Heart left ventricle (tissue), 16 donors: ENCODE measurements at places on chromosomes 4 and X. TPM values are rescaled to one million over a fixed set of nuclear protein-coding genes. Genes with fewer than 3 reads are reported as not detected.

DNA sequence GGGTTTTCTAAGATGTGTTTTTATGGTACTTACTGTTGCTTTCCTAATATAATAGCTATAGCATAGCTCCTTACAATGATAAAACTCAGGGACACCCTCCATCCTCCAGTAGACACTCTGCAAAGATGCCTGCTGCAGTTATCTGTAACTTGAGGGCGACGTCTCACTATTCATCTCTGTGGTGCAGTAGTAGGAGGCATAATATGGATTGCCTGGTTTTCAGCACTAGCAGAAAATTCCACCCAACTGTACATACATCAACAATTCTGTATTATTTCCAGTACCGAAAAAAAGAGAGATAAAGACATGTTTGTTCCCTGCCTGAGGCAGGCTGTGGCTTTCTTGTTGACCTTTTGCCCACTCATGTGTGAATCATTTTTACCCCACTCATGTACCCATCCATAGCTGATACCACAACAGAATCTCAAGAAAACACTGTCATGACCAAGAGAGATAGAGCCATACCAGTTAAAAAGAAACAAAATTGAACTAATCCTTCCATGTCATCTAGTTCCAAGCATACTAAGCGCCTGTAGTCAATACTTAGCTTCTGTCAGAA, 220.1 kb downstream of the RAB28 start:
- no peak for DNase-seq

DNA sequence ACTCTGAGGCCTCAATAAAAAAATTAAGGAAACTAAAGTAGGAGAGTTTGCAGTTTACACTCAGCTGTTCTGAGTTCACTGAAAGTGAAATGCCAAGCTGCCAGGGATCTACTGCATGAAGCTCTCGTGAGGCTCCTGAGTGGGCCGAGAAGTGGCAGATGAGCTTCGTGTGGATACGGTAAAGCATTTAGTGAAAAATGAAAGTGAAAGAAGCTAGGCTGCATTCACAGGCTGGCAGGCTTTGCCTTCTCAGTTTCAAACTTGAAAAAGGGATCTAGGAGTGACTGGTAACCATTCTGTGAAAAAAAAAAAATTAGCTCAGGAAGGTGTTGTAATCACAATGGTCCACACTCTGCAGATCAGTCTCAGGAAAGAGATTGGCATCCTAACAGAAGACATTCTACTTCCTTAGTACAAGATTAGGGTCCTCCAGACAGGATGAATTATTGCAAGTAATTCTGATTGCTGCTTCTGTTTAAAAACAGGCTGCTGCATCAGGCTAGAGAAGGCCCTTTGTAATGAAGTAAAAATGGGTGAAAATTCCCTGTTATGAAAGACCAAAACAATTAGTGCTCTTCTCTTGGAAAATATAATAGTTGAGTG, 679.9 kb downstream of the RPA4 start:
- peak; percentile 18 for DNase-seq

GRCh38 chrX:137363559-137363958, 202.4 kb upstream of the ZIC3 start:
- no peak for DNase-seq

SOX3 gene
- not detected for total RNA-seq
